ENCODE measurements at places on chromosomes 7 and 10.

GRCh38 chr10:97053276-97053675, 132.5 kb downstream of the SLIT1 start:
- no peak for DNase-seq

DNA sequence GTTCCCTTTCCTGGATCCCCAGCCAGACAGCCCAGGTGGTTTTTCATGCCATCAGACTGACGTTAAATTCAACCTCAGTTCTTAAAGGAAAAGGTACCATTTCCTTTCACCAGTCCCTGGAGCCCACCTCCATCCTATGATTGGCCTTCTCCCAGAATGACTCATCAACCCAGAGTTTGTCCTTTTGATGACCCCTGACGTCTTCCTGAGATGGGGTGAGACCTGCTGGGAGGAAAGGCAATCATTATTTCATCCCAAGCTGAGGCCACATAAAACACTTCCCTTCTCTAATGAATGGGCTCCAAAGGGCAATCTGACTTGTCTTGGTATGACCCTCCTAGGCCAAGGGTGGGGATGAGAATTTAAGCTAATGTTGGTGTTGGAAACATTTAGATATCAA, 750.7 kb downstream of the SUGCT start:
- DNase-seq, result peak; percentile 66

DNA sequence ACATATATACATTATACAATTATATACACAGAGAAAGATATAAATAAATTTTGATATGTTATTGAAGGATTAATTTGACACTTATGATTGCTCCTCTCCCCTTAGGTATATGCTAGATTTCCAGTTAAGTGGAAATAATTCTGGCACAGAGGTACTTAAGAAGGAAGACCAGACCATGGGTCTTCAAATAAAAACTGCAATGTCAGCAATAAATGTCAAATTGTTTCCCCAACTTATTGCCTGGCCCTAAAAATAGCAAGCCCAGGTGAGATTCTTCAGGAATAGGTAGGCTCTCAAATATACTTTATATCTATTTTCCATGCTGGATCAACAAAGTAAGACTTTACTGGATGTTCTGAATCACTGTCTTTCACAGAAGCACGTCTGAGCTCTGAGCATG, 551.3 kb upstream of the STEAP1 start:
- DNase-seq, result no peak

- no peak for DNase-seq
Measured at GRCh38 chr7:2143450-2143849, 89.3 kb downstream of the MAD1L1 start.

DNA sequence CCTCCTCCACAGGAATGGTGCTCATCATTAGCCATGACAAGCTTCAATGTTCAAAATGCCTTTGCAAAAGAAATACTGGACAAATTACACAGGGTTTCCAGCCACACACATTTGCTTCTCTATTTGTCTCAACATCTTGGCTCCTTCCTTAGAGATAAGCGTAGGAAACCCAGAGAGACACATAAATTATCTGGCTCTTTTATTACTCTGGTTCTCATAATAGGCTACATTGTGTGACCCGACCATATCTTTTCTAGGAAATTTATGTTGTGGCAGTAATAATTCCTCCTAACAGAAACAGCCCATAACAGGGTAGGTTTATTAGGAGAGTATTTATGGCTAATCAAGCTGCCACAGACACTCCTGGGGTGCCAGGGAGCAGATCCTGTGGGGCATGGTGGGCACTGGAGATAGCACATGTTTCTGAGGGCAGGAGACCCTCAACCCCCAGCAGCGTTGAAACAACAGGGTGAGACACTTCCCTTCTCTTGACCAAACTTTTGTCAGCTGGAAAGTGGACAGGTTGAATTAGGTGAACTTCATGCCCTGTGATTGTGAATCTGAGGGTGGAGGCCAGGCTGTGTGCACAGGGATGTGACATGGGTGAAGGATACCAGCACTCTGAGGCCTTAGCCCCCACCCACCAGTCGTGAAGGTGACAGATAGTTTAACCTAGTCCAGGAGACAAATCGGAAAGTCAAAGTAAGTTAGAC, 295.9 kb upstream of the ZNF32 start:
- DNase-seq, result no peak

DNA sequence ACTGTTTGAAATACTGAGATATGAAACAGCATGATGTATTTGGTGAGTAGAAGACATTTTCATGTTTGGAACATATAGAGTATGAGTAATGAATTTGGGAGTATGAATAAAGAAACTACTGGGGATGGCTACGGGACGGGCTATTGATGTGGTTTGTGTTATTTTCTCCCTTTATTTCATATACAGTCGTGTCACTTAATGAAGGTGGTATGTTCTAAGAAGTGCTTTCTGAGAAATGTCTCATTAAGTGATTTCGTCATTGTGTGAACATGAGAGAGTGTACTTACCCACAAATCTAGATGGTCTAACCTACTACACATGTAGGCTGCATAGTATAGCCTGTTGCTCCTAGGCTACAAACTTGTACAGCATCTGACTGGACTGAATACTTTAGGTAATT, 106.3 kb downstream of the CCNY start:
- DNase-seq, result no peak

GRCh38 chr7:69744026-69744425, 145.8 kb downstream of the AUTS2 start:
- no peak for DNase-seq

DNA sequence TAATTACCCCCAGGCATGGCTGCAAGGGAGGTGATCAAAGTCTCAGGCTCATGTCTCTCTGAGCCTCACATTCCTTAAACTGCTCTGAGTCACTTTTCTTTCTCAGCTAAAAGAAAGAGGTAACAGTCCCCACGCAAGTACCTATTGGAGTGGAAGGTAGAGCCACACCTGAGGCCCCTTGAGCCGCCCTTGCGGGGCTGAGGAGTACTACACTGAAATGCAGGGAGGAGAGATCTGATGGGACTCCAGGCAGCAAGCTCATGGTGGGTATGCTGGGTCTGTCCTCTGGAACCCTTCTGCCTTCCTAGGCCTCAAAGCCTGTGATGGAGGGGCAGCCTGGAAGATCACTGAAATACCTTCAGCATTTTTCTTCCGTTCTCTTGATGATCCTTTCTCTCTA, 960.0 kb downstream of the DNAJB9 start:
- DNase-seq, result no peak

DNA sequence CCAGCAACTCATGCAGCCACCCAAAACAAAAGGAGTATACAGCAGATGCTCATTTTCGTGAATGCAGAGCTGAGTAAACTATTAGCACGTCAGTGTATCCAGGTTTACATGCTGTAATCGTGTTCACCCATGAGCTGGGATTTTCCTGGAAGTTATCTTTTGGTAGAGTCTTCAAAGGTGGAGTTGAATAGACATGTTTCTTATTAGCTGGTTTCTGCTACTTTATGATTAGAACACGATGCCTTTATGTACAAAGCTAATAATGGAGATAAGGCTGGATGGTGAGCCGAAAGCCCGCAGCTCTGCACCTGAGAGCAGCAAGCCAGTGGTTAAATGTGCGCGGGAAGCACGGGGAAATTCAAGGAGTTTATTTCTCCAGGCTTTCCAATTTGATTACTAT, 123.8 kb downstream of the ADARB2 start:
- DNase-seq, result no peak

DNA sequence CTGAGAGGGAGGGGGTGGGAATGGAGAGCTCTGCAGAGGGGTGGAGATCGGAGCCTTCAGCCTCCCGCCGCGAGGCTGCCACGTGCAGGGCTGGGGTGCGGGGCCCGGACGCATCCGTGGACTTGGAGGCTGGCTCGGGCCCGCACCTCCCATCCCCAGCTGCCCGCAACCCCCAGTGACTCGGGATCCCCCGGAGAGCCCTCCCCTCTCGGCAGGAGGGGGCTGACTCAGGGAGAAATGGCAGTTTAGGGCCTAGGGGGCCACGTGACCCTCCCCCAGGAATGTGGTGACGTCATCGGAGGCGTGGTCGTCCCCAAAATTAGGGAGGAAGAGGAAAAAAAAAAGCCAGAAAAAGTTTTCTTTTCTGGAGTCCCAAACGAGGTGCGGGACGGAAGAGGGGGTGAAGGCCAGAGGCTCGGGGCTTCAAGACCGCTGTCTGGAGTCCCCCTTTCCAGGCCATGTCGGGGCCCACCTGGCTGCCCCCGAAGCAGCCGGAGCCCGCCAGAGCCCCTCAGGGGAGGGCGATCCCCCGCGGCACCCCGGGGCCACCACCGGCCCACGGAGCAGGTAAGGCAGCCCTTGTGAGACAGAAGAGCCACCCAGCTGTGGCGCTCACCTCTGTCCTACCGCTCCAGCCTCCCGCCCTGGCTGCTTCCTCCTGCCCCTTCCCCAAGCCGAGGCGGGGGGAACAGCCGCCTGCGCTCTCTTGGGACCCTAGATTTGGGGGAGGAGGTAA, at the start of gene TRIP6:
TSS of gene TRIP6 (plus strand) at position 348 of the 736 bp plus-strand sequence. CDS start at position 459, 111 bp downstream.
- peak; percentile 93 for DNase-seq

- DNase-seq, result peak; percentile 78
Measured at GRCh38 chr10:90417029-90417428, 440.8 kb downstream of the HTR7 start.

- no peak for DNase-seq
Measured at GRCh38 chr7:98137826-98138151, 31.1 kb downstream of the LMTK2 start.

GRCh38 chr10:44879531-44879899, 31.6 kb upstream of the TMEM72 start:
- no peak for DNase-seq

DNA sequence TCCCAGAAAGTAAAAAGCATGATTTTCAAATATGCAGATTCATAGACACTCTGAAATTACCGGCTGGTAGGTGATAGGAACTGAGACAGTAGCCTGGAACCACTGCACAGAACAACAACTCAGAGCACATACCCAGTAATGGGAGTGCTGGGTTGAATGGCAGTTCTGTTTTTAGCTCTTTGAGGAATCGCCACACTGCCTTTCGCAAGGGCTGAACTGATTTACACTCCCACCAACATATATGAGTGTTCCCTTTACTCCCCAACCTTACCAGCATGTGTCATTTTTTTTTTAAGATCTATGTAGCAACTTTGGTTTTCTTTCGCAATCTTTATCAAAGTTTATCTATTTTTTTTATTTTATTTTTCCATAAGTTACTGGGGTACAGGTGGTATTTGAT, 358.8 kb downstream of the CALN1 start:
- no peak for DNase-seq

DNA sequence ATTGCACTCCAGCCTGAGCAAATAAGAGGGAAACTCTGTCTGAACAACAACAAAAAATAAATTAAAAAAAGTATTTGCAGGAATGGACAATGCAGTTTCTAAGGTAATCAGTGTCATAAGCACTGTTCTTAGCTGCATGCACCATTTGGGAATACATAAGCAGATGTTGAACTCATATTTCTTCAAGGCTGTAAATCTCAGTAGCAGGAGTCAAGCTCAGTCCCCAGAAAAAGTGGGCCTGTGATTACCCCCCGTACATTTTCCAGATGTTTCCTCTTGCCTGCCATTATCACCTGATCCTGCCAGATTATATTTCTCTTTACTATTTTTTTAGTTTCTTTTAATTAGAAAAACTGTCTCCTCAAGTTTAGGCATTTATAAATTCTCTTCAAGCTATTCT, 667.6 kb upstream of the ANKRD30A start:
- DNase-seq, result no peak

DNA sequence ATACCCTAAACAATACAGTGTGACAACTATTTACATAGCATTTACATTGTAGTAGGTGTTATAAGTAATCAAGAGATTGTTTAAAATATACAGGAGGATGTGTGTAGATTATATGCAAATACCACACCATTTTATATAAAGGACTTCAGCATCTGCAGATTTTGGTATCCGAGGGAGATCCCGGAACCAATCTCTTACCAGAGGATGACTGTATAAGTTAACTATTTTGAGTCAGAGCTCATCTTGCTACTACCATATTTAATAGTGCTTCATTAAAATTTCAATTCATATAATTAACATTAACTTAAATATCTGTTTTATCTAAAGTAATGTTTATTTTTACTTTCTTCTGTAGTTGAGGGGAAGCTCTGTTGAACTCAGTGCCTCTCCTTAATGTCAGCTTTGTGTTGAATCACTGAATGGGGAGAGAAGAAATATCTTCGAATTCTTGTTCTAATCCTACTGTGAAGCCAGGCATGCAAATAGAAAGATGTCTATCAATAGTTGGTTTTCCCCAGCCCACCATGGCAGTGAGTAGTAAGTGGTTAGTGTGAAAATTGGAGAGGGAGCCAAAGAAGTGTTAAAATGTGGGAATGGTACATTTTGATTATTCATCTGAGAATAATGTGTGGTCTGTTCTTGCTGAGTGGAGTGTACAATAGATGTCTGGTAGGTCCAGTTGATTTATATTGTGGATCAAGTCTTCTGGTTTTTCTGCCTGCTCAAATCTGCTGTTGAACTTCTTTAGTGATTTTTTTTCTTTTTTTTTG, 90.1 kb upstream of the CYP26C1 start:
- DNase-seq, result peak; percentile 42

DNA sequence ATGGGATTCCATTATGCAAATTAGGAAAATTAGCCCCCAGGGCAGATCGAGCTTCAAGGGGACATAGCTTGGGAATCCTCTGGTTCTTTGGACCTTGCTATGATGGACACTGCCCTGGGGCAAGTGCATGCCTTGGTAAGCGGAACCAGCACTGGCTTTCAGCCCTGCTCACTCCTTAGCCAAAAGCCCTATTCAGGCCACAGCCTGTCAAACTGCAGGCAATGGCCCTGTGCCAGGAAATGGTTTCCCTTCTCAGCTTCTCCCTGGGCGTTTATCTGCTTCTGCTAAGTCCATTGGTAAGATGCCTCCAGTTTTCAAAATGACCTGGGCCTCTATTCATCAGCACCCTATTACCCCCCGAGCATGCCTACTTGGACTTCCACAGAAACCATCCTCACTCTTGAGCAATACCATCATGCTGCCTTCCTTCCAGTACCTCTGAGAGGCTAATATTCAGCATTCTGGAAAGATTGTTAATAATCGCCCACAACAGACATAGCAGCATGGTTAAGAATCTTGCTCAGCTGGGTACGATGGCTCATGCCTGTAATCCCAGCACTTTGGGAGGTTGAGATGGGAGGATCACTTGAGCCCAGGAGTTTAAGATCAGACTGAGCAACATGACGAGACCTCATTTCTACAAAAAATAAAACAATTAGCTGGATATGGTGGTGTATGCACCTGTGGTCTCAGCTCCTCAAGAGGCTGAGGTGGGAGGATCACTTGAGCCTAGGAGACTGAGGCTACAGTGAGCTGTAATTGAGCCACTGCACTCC, 918.6 kb upstream of the AUTS2 start:
- DNase-seq, result no peak

- DNase-seq, result no peak
Measured at GRCh38 chr7:72540106-72540611, 128.0 kb upstream of the CALN1 start.

DNA sequence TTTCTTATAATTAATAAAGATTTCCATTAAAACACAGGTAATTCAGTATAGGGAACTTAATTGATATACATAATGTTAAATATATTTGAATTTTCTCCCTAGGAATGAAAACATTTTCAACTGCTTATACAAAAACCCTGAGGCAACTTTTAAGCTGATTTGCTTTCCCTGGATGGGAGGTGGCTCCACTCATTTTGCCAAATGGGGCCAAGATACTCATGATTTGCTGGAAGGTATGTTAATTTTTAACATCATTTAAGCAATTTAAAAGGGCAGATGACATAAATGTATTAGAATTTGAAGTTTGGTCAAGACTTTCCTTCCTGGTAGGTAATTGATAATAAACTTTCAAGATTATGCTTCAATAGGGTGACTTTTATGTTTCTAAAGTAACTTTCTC, 5.8 kb downstream of the OLAH start:
- DNase-seq, result no peak

- peak; percentile 24 for DNase-seq
Measured at GRCh38 chr7:96723622-96724021, 14.0 kb upstream of the SEM1 start.
